CD4-positive, alpha-beta memory T cell (primary cell): ENCODE measurements at places on chromosomes 3 and 15. TPM values are rescaled to one million over a fixed set of nuclear protein-coding genes. Genes with fewer than 3 reads are reported as not detected.

Gene EID1
- total RNA-seq = 76.0 TPM

DNA sequence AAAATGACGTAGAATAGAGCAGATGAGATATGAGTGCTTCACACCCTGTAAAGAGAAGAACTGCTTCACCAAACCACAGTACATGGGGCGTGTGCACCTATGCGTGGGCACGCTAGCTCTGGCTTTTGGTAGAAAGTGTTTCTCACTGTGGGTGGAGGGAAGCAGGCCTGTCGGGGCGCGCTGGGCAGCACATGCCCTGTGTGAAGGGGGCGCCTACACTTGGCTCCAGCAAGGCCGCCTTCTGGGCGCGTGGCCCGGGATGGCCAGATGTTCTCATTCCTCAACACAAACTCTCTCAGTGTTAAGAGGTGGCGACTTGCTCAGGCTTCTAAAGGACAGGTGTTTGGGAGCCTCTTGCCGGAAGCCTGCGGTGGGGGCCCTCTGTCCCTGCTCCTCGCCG, 90.0 kb downstream of the FBLN2 start:
- DNase-seq = no peak
- no peaks in the 10 kb centered on the region for H3K4me1 ChIP-seq
- H3K27ac ChIP-seq = no peak overlapping the region
- H3K27me3 ChIP-seq = no peaks in the 10 kb centered on the region
- no peak overlapping the region for H3K4me3 ChIP-seq

GRCh38 chr3:111667621-111668239, 72.6 kb upstream of the ZBED2 start:
- H3K4me3 ChIP-seq = peak overlapping the region; percentile 7
- peaks cover 56% of the 10 kb centered on the region for H3K4me1 ChIP-seq
- H3K36me3 ChIP-seq = no peaks in the 10 kb centered on the region
- peak overlapping the region; percentile 63 for H3K27ac ChIP-seq
- peak; percentile 88 for DNase-seq
- no peaks in the 10 kb centered on the region for H3K27me3 ChIP-seq

Gene ITIH1
- total RNA-seq = not detected

- H3K4me1 ChIP-seq = no peaks in the 10 kb centered on the region
- no peak overlapping the region for H3K27ac ChIP-seq
- H3K36me3 ChIP-seq = peaks cover 13% of the 10 kb centered on the region
- no peaks in the 10 kb centered on the region for H3K27me3 ChIP-seq
These were observed 113.5 kb downstream of the VPS13C start for GRCh38 chr15:61946778-61947177.

DNA sequence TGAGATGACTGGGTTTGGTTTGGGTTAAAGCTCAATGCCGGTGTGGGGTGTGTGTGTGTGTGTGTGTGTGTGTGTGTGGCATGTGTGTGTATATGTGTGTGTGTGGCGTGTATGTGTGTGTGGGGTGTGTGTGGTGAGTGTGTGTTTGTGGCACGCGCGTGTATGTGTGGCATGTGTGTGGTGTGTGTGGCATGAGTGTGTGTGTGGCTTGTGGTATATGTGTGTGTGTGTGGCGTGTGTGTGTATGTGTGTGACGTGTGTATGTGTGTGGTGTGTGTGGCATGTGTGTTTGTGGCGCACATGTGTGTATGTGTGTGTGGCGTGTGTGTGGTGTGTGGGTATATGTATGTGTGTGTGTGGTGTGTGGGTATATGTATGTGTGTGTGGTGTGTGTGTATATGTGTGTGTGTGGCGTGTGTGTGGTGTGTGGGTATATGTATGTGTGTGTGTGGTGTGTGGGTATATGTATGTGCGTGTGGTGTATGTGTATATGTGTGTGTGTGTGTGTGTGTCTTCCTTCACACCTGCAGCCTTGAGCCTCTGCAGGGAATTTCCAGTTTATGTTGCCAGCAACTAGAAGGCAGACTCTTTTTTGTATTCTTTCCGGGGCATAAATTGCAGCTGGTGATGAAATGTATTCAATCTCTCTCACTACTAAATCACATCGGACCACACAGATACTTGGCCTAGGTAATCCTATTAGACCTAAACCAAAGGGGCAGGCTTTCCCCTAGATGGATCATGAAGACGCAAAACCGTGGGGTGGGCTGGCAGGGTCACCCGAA, 34.8 kb downstream of the CHRD start:
- no peak overlapping the region for H3K27ac ChIP-seq
- no peaks in the 10 kb centered on the region for H3K4me1 ChIP-seq
- no peaks in the 10 kb centered on the region for H3K27me3 ChIP-seq
- no peak overlapping the region for H3K4me3 ChIP-seq

- H3K4me3 ChIP-seq = no peak overlapping the region
- H3K27ac ChIP-seq = no peak overlapping the region
- no peaks in the 10 kb centered on the region for H3K36me3 ChIP-seq
- peaks cover 35% of the 10 kb centered on the region for H3K4me1 ChIP-seq
- no peak for DNase-seq
- no peaks in the 10 kb centered on the region for H3K27me3 ChIP-seq
These were observed 58.9 kb downstream of the SFMBT1 start for GRCh38 chr3:52986938-52987337.
